Stimulated activated CD8-positive, alpha-beta memory T cell treated with anti-CD3 and anti-CD28 coated beads, Interleukin-7, amount 100 ng/mL, for 1 hour (primary cell): ENCODE measurements at places on chromosomes 5 and 9.

DNA sequence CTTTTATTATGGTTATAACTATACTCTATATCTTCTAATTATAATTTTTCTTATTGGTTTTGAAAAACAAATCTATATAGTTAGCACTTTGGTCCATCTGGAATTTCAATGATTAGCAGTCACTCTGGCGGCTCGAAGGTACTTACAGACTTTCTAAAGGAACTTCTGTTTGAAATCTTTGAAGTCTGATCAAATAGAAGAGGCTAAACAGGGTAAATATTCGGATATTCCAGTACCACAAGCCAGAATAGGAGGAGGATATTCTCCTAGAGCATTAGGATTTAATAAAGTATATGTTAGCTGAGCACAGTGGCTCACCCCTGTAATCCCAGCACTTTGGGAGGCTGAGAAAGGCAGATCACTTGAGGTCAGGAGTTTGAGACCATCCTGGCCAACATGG, 38.7 kb upstream of the HSD17B3 start:
- no peak for DNase-seq

GRCh38 chr5:40651201-40651600, 28.5 kb upstream of the PTGER4 start:
- DNase-seq, result no peak

- no peak for DNase-seq
These were observed 37.8 kb upstream of the NDFIP1 start for GRCh38 chr5:142070734-142071133.

- DNase-seq, result no peak
These were observed 20.1 kb upstream of the MARCHF6 start for GRCh38 chr5:10333154-10334006.

- DNase-seq, result no peak
These were observed 1093.8 kb upstream of the CDH9 start for GRCh38 chr5:28132151-28132550.

GRCh38 chr5:72470826-72471225, 36.4 kb downstream of the ZNF366 start:
- DNase-seq, result no peak

- DNase-seq, result no peak
These were observed 121.5 kb downstream of the MVB12B start for GRCh38 chr9:126448136-126448535.

GRCh38 chr5:176844281-176844680, 33.9 kb downstream of the UNC5A start:
- no peak for DNase-seq

GRCh38 chr5:5026409-5026785, 113.7 kb upstream of the ADAMTS16 start:
- DNase-seq, result no peak

DNA sequence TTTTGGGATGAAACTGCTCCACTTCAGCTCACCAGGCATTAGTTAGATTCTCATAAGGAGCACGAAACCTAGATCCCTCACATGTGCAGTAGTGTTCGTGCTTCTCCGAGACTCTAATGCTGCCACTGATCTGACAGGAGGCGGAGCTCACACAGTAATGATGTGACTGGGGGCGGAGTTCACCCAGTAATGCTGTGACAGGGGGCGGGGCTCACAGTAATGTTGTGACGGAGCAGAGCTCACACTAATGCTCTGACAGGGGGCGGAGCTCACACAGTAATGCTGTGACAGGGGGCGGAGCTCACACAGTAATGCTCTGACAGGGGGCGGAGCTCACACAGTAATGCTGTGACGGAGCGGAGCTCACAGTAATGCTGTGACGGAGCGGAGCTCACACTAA, 27.1 kb upstream of the LRRC14B start:
- DNase-seq, result no peak

DNA sequence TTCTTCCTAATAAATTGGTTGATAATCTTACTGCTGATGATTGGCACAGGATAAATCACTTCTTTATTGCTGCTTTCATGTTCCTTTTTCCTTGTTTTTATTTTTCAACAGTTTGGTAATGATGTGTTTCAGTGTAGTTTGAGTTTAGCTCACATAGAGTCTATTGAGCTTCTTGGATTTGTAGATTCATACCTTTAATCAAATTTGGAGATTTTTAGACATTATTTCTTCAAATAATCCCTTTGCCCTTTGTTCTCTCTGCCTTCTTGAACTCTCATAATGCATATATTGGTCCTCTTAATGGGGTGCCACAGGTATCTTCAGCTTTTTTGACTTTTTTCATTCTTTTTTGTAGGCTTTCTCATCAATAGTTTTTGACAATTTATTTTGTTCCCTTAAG, 275.3 kb downstream of the TLE4 start:
- DNase-seq, result no peak

- no peak for DNase-seq
These were observed 589 bp downstream of the RIC1 start for GRCh38 chr9:5629312-5630080.

GRCh38 chr5:9599391-9599790, 30.8 kb downstream of the TAS2R1 start:
- no peak for DNase-seq

GRCh38 chr9:132662152-132662945, 7.4 kb downstream of the DDX31 start:
- no peak for DNase-seq

- no peak for DNase-seq
These were observed 76.2 kb downstream of the MRPL36 start for GRCh38 chr5:1723476-1723875.

- DNase-seq, result no peak
These were observed 11.1 kb downstream of the MATR3 start for GRCh38 chr5:139304391-139305324.

GRCh38 chr5:74341221-74341620, 299.3 kb downstream of the ENC1 start:
- no peak for DNase-seq

DNA sequence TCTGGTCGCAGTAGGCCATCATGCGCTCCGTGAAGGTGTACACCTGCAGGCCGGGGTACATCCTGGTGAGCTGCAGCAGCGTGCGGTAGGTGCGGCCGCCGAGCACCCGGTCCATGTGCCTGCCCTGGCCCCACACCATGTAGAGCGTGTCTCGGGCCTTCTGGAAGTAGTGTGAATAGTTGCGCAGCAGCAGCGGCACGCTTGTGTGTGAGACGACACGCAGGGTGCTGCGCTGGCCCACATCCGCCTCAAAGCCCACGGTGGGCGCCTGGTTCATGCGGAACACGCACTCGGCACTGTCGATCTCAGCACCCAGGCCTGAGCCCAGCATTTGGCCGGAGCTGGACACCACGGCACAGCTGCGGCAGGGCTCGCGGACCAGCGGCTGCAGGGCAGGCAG, 4.5 kb downstream of the ST6GALNAC4 start:
- no peak for DNase-seq

GRCh38 chr5:176366232-176366894, 1.1 kb downstream of the ARL10 start:
- no peak for DNase-seq

- no peak for DNase-seq
These were observed 6.7 kb downstream of the SUSD3 start for GRCh38 chr9:93065135-93065720.

DNA sequence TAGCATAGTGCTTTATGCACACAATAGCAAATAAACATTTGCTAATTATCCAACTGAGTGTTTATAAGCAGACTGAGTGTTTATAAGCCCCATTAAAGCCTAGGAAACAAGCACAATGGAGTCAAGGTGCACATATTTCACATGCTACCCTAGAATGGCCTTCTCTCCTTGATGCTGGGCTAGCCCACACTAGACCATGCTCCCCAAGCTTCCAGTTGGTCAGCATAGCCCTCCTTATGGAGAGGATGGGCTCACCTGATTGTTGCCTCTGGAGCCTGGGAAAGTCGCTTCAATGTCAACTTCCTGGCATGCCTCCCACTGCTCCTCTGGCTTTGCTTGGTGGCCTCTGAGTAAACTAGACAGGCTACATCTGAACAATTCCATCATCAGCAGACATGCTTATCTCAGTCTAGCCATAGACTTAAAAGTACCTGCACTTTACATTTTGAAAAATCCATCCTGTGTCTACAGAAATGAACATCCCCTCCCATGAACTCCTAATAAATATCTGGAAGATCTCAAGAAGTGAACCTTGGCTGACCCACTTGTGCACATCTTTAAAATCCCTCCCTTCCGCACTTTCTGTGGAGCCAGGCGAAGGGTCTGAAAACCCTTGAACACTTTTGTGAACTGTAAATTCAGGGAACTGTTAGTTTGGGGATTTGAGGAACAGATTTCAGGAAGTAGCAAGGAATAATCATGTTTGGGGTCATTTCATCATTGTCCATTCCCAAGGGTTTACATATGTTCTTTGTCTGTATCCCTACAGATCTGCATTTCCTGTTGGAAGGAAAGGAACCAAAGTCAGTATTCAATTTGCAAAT, 486.6 kb downstream of the ARHGEF28 start:
- DNase-seq, result no peak

- no peak for DNase-seq
These were observed 119.6 kb downstream of the DROSHA start for GRCh38 chr5:31412324-31412723.

- no peak for DNase-seq
These were observed 233.3 kb upstream of the GRAMD2B start for GRCh38 chr5:126189862-126190261.

- DNase-seq, result no peak
These were observed 55.2 kb downstream of the NTNG2 start for GRCh38 chr9:132216861-132217619.

- DNase-seq, result no peak
These were observed 176.2 kb downstream of the SEC61B start for GRCh38 chr9:99398241-99398640.

DNA sequence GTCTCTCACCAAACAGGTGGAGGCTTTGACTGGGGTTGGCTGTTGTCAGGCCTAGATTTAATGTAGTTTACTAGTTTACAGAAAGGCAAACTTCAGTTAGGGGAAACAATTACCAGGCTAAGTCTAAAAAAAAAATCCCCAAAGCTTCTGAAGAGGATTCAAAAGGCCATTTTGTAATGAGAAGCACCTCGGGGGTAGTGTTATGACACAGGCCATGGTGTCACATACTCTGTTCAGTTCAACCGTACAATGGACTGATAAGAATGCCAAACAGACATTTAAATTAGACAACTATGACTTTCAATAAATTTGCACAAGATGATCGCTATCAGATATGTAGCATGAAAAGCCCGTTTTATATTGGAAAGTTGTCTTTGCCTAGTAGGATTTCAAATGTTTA, 120.1 kb upstream of the PCA3 start:
- DNase-seq, result no peak

- no peak for DNase-seq
These were observed 150.4 kb upstream of the POU5F2 start for GRCh38 chr5:93891491-93892480.

GRCh38 chr5:16539169-16539666, 73.6 kb upstream of the ZNF622 start:
- DNase-seq, result no peak

- DNase-seq, result no peak
These were observed 28.8 kb upstream of the TRIM32 start for GRCh38 chr9:116658265-116658664.

DNA sequence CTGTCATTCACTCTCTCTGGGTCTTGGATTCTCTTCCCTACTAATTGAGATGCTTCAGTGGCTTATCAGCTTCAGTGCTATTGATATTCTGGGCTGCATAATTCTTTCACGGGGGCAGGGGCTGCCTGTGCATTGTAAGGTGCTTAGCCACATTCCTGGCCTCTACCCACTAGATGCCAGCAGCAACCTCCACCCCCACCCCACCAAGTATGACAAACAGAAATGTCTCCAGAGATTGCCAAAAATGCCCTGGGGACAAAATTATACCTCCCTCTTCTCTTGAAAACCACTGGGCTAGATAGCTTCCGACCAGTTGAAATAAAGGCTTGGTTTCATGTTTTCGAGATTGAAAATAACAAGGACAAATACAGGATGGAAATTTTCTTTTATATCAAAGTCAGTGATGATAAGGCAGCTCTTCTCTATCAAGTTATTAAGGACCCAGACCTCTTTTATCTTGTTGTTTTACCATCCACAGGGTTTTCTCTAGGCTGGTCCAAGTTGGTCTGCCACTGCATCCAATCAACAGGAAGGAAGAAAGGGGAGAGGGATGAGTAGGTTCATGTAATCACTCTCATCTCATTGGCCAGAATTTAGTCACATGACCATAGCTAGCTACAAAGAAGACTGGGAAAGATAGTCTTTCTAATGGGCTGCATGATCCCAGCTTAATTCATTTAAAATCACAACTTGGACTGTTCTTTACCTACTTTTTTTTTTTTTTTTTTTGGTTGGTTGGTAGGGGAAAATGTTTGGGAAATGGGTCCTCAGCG, 92.1 kb upstream of the RANBP3L start:
- no peak for DNase-seq

DNA sequence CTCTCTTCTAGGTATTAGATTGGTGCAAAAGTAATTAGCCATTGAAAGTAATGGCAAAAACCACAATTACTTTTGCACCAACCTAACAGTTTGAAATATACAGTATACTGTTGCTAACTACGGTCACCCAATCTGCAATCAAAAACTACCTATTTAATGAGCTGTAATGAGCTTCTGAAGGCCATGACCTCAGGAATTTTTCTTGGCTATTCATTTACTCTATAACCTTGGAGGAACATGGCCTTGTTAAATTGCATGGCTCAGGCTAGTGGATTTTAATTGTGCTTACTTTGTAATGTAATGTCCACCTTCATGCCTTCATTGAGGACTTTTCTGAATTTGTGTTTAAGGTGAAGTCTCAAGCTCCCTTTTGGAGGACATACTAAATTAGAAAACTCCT, 24.7 kb downstream of the DNAH5 start:
- DNase-seq, result no peak

DNA sequence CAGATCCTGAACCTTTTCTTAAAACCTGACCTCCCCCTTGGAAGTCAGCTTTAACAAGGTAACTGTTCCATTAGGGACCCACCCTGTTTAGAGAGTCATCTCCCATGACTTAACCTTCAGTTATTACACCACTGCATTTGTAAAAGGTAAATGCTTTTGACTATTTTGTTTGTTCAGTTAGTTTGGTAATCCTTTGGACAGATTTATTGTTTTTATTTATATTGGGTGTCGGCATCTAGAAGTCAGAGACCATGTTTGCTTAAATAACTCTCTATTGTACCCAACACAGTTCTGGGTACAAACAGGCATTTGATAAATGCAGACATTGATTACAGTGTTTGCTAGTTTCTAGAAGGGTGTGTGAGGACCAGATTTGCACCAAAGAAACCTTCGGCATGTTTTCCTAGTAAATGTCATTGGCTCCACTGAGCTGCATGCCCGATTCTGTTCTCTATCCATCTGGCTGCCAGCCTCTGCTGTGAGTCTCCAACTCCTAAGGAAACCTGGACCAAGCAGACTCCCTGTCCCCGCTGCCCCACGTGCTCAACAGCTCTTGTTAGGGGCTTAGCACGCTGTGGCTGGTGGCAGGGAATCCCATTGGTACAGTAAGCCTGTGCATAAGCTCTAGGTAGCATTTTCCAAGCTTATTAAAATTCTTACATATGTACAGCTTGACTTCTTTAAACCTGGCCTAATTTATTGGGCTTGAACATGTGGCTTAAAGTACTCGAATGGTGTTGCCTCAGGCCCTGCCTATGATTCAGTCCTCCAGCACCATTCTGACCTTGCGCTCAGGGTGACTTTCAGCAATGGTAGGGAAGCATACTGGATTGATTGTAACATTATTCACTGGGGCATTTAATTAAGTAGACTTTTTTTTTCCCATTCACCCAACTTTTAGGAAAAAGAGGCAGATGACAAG, 6.6 kb downstream of the PCBD2 start:
- no peak for DNase-seq

- no peak for DNase-seq
These were observed 87.6 kb upstream of the NIPAL4 start for GRCh38 chr5:157372472-157372822.
